Caco-2 (cell line): ENCODE measurements at places on chromosomes 3 and 15.

GRCh38 chr3:160810362-160811236 is 54.6 kb downstream of the PPM1L start:
- DNase-seq: no peak

GRCh38 chr3:55647670-55648069 is 160.6 kb upstream of the WNT5A start:
- no peak for DNase-seq

DNA sequence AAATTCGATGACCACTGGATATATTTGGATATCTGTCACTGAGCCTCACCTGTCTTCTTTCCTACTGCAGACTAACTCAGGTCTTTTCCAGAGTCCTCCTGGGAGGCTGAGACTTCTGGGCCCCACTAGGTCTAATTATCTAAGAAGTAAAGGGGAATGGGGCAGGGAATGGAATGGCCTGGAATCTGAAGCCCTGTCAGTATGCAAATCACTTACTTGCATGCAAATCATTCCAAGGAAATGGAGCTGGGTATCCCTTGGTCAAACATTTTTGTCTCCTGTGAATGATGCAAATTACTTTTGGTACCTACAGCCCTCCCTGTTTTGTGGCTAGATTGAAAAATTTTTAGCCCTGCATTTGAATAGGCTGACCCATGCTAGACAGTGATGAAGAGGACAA is 5.3 kb upstream of the SPSB4 start:
- no peak for DNase-seq

DNA sequence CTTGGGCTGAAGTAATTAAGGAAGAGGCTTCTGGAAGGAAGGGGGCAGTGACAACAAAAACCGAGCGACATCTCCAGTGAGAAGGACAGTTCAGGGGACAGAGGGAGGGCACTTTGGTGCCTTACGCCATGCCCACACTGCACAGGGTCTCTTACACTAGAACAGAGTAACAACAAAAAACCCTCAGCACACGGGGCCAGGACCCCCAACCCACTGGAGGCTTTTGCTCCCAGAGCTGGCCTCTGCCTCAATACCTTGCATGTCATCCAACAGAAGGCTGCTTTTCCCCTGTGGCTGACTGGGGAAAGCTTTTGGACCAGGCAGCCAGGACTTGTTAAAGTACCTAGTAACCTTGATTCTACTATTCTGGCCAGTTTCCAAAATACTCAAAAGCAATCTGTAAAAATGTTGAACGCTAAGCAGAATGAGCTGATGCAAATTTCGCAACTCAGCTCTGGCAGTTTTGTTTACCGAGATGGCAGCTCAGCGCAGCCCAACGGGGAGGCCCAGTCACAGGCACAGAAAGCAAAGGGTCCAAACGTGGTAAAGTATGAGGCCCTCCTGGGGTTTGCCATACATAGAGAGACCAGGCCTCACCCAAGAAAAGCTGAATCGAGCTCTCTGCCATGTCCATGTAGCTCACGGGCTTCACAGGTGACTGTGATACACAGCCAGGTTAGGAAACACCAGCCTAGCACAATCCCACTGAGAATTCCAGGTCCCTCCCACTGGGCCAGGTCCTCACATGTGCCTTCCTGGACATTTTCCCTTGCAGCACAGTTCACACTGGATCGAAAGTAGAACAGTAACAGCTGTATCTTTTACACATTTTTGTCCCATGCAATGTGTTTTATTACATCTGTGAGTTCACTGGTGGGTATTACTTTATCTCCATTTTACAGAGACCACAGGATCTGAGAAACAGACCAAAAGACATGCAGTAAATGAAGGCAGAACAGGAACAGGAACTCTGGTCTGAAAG is 6.0 kb downstream of the CHCHD4 start:
- DNase-seq: no peak

DNA sequence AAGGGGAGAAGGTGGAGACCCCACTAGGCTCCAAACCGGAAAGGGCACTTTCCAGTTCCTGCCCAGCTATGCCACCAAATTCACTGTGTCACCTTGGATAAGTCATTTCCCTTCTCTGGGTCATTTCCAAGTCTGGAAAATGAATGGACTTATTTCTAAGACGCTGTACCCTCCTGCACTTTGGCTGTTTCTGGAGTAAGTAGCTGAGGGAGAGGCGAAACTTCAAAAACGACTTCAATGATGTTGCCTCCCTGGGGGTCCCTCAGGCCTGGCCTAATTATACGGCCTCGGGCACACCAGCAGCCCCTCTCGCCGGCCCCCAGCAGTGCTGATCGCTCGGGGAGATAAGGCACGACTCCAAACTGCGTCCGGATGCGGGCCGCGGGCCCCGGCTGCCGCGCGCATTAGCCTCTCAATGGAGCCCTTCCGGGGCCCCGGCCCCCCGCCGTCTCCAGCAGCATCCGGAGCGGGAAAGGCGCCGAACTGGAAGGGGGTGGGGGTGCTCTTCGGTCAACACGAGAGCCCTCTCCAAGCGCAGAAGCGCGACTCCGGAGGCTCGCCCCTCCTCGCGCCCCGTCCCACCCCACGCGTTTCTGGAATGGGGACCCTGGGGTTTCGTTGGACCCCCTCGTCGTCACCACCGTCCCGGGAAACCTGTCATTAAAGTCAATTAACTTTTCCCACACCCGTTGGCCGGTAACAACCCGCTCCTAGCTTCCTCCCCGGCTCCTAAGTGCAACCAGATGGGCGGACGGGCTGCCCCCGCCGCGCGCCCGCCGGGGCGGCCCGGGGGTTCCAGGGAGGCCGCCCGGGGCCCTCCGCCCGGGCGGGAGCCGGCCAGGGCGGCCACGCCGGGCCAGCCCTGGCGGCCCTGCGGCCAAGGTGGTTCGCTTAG is 4.8 kb downstream of the HES1 start:
- peak; percentile 74 for DNase-seq

GRCh38 chr3:20103731-20104130 is 63.5 kb downstream of the KAT2B start:
- no peak for DNase-seq

DNA sequence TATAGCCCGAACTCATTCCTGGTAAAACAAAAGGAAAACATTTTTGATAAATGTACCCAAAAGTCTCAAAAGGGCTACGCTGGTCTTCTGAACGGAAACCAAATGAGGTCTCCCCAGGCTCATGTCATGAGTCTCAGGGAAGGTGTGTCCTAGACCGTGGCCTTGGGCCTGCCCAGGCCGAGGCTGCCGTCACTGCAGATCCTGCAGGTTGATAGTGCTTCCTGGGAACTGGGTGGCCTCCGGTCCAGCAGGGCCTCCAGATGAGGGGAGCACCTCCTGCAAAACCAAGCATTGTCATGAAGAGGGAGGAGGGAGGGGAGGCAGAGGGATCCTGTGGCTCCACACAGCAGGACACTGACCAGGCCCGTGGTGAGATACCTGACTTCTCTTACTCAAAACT is 37.5 kb downstream of the ZXDC start:
- no peak for DNase-seq

DNA sequence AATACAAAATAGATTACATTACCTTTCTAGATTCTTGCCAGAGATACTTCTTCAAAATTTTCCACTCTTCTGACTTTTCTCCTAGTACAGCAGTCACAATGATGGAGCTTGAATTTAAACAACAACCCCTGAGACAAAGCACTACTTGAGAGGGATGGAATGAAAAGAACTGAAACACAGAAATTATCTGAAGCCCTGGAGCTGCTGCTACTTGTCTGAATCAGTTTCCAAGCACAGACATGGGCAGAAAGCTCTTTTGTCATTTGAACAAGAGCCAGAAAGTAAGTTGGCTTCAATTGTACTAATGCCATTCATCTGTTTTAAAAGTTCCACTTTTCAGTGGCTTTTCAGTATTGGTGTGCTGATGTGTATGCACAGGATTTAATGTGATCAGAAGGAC is 718.5 kb upstream of the ARPP21 start:
- no peak for DNase-seq
